Naive thymus-derived CD8-positive, alpha-beta T cell (primary cell): ENCODE measurements at places on chromosomes 11 and 22.

GRCh38 chr11:108587109-108587508 is 6.5 kb downstream of the EXPH5 start:
- DNase-seq: no peak

DNA sequence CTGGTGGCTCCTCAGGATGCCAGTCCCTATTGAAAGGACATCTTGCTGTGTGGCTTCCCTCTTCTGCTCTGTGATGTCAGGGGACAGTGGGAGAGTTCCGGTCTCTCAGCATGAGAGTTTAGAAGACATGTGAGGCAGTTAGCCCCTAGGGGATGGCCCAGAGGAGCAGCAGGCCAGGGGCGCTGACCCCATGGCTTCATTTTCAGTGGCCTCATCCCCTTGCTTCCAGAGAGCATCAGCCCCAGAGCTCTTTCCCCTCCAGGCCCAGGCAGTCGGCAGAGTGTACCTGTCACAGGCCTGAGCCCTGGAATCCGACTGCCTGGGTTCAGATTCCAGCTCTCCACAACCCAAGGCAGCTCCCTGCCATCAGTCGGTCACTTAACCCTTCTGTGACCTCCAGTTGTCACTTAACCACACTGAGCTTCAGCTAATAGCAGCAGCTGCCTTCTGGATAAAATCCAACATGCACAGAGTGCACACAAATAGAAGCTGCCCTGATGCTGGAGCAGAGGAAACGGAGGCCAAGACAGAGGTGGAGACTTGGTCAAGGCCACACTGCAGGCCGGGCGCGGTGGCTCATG is 14.1 kb upstream of the LRRC10B start:
- no peak for DNase-seq

GRCh38 chr11:78080084-78080817 is 589 bp upstream of the NDUFC2 start:
- DNase-seq: no peak

DNA sequence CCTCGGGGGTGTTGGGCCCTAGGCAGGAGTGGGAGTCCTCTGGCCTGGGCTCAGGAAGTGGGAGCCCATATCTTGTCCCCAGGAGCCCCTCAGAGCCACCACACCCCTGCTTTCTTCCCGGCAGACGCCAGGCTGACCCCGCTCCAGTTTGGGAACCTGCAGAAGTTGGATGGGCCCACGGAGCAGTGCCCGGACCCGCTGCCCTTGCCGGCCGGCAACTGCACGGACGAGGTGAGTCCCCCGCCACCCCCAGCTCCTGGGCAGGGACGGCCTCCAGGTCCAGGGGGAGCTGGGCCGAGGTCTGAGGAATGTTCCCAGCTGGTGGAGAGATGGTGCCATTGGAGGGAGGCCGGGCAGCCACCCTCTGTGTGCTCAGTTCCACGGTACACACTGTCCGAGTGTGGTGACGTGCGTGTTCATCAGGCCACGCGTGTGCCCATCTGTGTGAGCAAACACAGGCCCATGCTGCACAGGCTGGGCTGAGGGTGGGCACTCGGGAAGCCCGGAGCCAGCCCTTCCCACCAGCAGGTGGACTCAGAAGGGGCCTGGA is 4.8 kb downstream of the MUC5B start:
- no peak for DNase-seq

DNA sequence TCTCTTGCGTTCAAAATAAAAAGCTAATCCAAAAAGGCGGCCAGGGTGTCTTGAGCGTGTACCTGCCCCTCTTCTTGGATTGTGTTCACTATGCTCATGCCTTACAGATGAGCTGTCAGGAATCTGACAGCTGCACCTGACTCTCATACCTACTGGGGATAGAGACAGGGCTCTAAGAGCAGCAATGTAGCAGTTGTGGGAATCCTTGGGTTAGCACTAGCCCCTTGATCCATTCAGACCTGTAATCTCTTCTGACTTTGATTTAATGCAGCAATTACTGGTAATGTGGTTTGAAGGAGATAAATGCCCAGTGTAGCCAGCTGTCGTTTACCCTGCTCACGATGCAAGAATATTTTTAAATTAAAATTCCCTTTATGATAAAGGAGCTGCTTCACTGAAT is 145.8 kb downstream of the APOL5 start:
- DNase-seq: no peak

- no peak for DNase-seq
Observed at GRCh38 chr11:86735451-86736290, 63.3 kb upstream of the ME3 start.
